ENCODE measurements at places on chromosomes 12 and 14.

- no peak for DNase-seq
Measured at GRCh38 chr14:95315579-95315978, 4.1 kb downstream of the CLMN start.

- DNase-seq: no peak
Measured at GRCh38 chr14:100155049-100155621, 4.3 kb downstream of the DEGS2 start.

DNA sequence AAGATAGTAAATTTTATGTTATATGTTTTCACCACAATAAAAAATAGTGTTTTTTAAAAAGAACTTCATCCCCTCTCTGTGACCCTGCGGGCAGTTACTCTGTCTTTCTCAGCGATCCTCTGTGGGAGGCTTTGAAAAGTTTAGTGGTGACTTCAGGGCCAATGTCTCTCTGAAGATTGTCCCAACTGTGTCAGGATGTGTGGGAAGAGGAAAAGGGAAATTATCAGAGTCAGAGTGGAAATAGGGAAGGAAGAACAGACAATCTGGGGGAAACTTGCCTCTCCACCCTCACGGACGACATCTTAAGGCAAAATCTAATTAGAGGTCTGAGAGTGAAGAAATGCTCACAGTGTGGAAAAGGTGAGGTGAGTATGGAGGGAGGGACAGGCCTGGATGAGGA is 3.5 kb upstream of the OR10P1 start:
- DNase-seq: no peak

GRCh38 chr12:27504507-27504906 is 19.5 kb upstream of the PPFIBP1 start:
- no peak for DNase-seq

DNA sequence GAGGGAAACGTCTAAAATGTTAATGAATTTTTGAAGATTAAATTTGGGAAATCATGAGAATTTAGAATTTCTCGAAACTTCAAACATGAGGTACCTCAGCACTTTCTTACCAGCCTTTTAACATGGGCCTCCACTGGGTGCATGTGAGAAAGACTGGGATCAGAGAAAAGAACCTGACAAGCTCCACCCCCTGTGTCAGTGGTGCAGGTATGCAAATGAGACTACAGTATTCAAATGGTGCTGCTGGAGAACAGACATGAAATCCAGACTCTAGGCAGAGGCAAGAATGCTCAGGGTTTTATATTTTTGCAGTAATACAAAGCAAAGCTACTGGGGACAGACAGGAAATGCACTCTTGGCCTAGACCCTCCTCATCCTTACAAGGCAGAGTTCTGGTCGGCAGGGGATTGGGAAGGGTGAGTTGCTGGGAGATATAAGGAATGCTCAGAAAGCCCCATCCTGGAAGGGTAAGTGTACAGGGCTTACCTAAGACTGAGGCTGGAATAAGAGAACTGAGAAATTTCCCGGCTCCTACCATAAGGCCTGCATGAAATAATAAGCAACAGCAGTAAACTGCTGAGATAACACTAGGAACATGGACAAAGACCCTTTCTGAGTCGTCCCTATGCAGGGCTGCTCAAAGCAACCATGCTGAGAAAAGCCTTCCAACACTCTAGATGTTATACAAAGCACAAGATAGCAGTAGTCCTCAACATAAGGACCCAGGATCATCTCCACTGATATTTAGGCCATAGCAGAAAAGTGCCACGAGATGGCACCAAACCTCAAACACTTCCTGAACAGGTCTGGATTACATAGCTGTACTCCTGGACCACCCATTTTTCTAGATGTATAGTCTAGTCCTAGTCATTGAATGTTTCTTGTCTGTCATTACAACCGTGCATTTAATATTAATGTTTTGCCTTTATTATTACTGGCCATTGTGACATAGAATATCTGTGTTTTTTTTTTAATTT is 260.8 kb downstream of the RASSF9 start:
- DNase-seq: no peak

GRCh38 chr12:122643207-122643805 is 59.9 kb downstream of the HCAR2 start:
- no peak for DNase-seq

Data from stimulated activated CD8-positive, alpha-beta memory T cell treated with anti-CD3 and anti-CD28 coated beads, Interleukin-2, amount 100 ng/mL, for 1 hour (primary cell).